Activated CD4-positive, alpha-beta T cell treated with anti-CD3 and anti-CD28 coated beads for 48 hours (primary cell): ENCODE measurements at places on chromosomes 3 and 15.

GRCh38 chr3:28576614-28577200 lies 228.1 kb upstream of the AZI2 start:
- DNase-seq: no peak

GRCh38 chr3:190863119-190863465 lies 598 bp upstream of the GMNC start:
- no peak for DNase-seq

- peak; percentile 52 for DNase-seq
Observed at GRCh38 chr3:138078901-138079344, 36.5 kb downstream of the DZIP1L start.

GRCh38 chr3:174862101-174862500 lies 3.0 kb downstream of the NAALADL2 start:
- DNase-seq: no peak

DNA sequence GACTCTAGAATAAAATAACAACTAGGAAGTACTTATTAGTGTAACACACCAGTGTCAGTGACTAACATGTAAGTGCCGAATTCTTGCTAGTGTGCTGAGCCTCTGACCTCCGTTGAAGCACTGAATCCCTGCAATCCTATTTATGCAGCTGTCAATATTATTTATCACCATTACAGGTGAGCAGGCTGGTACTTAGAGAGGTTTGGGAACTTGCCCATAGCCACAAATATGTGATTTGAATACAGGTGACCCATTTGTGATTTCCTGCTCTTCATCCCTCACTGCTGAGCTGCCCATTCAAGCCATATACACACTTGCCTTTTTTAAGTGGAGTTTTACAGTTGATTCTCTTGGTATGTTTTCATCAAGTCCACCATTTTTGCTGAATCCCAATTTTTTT lies 12.2 kb downstream of the EIF4E3 start:
- DNase-seq: no peak

GRCh38 chr3:8254489-8254888 lies 247.1 kb upstream of the LMCD1 start:
- DNase-seq: no peak
